ENCODE measurements at places on chromosomes 12 and 14.
A peak's percentile ranks its signal among the peaks of the same experiment; 100 is the strongest.

- DNase-seq: no peak
Measured at GRCh38 chr12:101763246-101763931, 24.1 kb upstream of the SYCP3 start.

GRCh38 chr12:2149091-2149490 is 96.3 kb downstream of the CACNA1C start:
- no peak for DNase-seq

DNA sequence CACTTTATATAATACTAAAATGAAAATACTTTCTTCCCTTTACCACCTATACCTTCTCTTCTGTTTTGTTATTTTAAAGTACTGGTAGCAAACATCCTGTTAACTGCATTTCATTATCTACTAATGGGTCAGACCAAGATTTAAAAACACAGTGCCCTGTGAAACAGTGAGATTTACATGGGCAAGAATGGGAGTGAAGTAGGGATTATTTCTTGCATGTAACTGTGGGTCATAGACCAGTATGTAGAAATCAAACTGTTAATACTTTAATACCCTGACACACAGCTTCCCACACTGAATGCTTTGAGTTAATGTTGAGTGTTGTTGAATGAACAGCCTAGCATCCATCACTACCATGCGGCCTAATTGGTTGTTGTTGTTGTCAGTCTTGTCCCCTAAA is 61.6 kb downstream of the PLEKHA5 start:
- DNase-seq: no peak

DNA sequence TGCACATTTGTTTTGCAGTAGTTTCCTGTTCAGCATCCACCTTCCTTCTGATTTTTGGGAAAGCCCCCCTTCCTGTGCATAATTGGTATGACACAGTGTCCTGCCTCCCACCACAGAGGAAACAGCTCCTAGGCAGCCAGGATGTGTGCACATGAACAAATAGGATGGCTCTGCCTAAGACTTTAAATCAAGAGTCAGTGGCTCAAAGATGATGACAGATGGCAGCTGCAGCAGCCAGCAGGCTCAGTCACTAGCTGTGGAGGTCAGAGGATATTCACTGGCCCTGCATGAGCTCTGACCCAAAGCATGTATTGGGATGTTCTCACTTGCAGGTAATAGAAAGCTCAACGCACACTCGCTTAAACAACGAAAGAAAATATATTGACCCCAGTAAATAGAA is 90.3 kb downstream of the KCNK10 start:
- peak; percentile 58 for DNase-seq

DNA sequence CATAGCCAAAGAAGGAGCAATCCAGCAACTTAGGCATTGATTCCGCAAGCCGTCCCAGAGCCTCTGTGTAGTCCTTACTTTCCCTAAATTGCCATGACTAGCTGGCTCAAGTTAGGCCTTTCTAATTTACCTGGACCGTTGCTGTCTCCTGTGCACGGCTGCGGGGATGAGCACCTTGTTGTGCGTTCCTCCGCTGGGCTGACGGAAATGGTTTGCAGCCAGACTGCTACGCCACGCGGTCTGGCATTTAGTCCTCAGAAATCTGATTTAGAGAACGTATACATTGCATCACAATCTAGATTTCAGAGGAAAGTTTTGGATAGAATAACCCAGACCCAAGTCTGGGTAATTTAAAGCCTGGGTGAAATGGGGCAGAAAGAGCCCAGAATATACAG is 133.2 kb upstream of the ARHGAP5 start:
- no peak for DNase-seq

- DNase-seq: no peak
Measured at GRCh38 chr12:106213662-106214061, 34.2 kb downstream of the CKAP4 start.

DNA sequence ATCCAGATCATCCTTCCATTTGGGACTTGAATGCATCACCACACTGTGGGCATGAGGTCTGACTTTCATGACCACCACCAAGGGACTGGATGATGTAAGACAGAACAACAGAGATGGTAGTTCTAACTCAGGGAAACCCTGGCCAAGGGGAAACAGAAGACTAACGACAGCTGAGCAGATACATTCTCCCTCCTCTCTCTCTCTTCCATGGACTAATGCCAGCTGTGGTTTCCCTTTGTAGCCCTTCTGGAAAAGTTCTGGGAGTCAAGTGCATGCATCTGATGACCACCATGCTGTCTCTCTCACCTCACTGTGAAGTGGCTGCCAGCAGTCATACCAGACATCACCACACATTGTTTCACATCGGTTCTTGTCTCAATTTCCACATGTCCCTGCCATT is 3.4 kb downstream of the TAS2R30 start:
- DNase-seq: no peak

- no peak for DNase-seq
Measured at GRCh38 chr14:94464290-94464689, 11.7 kb upstream of the SERPINA11 start.

DNA sequence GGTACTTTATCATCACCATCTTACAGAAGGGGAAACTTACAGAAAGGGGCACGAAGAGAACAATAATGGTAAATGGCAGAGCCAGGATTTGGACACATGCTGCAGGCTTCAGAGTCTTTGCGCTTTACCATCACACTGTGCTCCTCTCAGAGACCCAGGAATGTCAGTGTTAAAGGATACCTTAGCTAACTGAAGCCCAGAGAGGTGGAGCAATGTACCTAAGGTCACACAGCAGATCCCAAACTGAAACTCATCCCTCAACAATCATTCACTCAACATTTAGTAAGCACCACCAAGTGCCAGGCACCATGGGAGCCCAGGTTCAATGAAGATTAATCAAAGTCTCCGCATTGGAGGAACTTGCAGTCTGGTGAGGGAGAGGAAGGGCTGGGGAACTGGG is 8.0 kb upstream of the KRT78 start:
- DNase-seq: no peak

- no peak for DNase-seq
Measured at GRCh38 chr12:50529345-50529744, 24.6 kb downstream of the DIP2B start.

GRCh38 chr12:131067981-131068851 is 114.5 kb downstream of the ADGRD1 start:
- no peak for DNase-seq

- no peak for DNase-seq
Measured at GRCh38 chr12:98741556-98742265, 96.6 kb downstream of the APAF1 start.

GRCh38 chr12:131413006-131413405 is 297.9 kb upstream of the SFSWAP start:
- no peak for DNase-seq

DNA sequence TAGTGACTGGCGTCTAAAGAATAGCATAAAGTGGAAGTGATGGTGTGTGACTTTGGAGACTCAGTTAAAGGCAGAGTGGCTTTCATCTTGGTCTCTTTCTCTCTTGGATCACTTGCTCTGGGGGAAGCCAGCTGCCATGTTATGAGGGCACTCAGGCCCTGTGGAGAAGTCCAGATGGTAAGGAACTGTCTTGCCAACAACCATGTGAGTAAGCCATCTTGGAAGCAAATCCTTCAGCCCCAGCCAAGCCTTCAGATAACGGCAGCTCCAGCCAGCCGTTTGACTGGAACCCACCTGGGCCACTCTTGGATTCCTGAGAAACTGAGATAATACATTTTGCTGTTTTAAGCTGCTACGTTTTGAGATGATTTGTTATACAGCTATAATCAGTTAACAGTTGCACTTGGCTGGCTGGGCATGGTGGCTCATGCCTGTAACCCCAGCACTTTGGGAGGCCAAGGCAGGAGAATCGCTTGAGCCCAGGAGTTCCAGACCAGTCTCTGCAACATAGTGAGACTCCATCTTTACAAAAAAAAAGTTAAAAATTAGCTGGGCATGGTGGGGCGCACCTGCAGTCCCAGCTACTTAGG is 7.7 kb upstream of the LRRC23 start:
- DNase-seq: no peak

- no peak for DNase-seq
Measured at GRCh38 chr14:74085047-74085637, 386 bp downstream of the LIN52 start.

- DNase-seq: no peak
Measured at GRCh38 chr12:52054833-52055730, 3.8 kb downstream of the NR4A1 start.

DNA sequence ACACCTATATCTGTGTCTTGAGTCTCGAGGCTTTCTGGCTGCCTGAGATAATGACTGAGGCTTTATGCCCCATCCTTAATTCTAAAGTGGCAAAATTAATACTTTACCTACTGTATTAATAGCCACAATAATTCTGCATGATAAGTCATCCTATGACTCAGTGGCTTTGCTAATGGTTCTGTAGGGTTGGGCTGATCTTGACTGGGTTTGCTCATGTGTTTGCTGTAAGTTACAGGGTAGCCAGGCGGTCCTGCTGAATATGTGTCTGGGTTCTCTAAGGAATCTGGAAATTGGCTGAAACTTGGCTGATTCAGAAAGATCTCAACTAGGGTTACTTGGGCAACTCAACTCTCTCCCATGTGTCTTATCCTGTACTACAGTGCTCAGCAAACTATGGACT is 21.7 kb downstream of the MGST1 start:
- no peak for DNase-seq

Measured in SHP77 treated with DMSO at 0.1 percent for 48 hours (cell line).